Stimulated activated CD8-positive, alpha-beta memory T cell treated with anti-CD3 and anti-CD28 coated beads, Interleukin-7, amount 100 ng/mL, for 1 hour (primary cell): ENCODE measurements at places on chromosomes 4 and X.
A peak's percentile ranks its signal among the peaks of the same experiment; 100 is the strongest.

DNA sequence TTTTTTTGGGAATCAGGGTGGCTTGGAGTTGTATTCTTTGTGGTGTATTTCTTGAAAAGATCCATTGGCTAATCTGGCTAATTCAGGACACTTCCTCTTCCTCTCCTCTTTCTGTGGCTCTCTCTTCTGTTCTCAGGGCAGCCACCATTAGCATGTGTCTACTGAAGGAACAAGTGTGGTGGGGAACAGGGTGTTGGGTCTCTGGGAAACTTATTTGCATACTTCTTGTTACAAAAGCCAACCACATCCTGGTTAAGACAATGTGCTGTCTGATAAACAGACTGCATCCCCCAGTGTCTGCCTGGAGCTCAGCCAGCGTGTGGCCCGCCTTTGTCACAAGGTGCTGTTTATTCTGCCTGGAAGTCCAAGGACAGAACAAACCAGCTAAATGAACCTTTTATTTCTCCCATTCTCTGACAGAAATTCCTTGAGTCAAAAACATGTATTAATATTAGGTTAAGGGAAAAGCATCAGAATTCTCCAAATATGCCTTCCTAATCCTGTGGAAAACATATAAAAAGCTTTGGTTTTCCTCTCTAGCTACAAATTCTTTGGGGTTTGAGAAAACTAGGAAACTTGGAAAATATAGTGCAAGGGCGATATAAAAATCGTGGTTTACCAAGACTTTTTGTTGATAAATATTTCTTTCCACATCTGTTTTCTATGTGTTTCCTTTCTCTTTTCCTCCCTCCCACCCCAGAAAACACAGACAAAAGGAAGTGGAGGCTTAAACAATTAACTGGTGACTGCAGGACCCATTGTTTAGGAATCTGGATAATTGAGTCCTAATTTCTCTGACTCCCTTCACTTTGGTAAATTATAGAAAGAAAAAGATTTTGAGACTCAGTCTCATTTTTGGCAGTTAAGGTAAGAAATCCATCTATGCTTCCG lies 203.6 kb downstream of the SPRY1 start:
- peak; percentile 30 for DNase-seq

- no peak for DNase-seq
Observed at GRCh38 chr4:40564815-40565483, 64.7 kb downstream of the RBM47 start.

- DNase-seq: no peak
Observed at GRCh38 chr4:116688536-116688935, 396.8 kb downstream of the TRAM1L1 start.

- DNase-seq: no peak
Observed at GRCh38 chrX:56728752-56729151, 291 bp upstream of the NBDY start.

DNA sequence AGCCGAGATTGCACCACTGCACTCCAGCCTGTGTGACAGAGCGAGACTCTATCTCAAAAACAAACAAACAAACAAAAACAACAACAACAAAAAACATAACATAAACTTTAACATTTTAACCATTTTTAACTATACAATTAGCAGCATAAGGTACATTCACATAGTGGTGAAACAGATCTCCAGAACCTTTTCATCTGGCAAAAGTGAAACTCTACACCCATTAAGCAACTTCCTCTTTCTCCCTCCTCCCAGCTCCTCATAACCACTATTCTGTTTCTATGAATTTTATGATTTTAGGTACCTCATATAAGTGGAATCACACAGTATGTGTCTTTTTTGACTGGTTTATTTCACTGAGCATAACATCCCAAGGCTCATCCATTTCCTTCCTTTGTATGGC lies 103.6 kb downstream of the FAM13A start:
- no peak for DNase-seq
